ENCODE measurements at places on chromosomes 13 and 19. TPM values are rescaled to one million over a fixed set of nuclear protein-coding genes. Genes with fewer than 3 reads are reported as not detected.

Gene GSX1
- not detected for total RNA-seq

Gene ZNF57
- total RNA-seq = 8.9 TPM

Gene PSG2
- total RNA-seq = not detected

Gene RDH8
- total RNA-seq = not detected

GRCh38 chr13:57437587-57437986 lies 194.0 kb upstream of the PCDH17 start:
- H3K27me3 ChIP-seq = no peaks in the 10 kb centered on the region
- no peaks in the 10 kb centered on the region for H3K36me3 ChIP-seq
- no peak overlapping the region for H3K4me3 ChIP-seq
- H3K27ac ChIP-seq = no peak overlapping the region

- no peaks in the 10 kb centered on the region for H3K27me3 ChIP-seq
- H3K4me3 ChIP-seq = no peak overlapping the region
- DNase-seq = no peak
- H3K36me3 ChIP-seq = peaks cover 82% of the 10 kb centered on the region
- peaks cover 23% of the 10 kb centered on the region for H3K4me1 ChIP-seq
- peak overlapping the region; percentile 49 for H3K27ac ChIP-seq
Measured at GRCh38 chr19:5036698-5037563, 68.0 kb downstream of the KDM4B start.

- H3K4me1 ChIP-seq = peaks cover 23% of the 10 kb centered on the region
- H3K27ac ChIP-seq = no peak overlapping the region
- H3K4me3 ChIP-seq = peak overlapping the region; percentile 56
- H3K27me3 ChIP-seq = peaks cover 19% of the 10 kb centered on the region
Measured at GRCh38 chr19:45815481-45816216, 541 bp upstream of the RSPH6A start.

DNA sequence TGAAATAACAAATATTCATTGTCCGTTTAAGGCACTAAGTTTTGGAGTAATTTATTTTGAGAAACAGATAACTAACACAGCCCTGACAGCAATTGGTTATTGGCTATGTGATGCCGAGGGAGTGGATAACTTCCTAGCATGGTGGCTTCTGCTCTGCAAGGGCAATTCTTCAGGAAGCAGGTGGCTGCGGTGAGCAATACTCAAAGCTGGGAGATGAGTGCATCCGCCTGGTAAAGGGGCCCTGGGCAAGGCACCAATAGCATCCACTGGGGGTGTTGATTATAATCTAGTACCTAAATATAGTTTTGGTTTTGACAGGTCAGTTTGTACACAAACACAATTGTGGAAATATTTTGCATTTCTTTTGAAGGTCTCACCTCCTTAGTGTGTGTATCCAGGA lies 41.0 kb downstream of the CCDC70 start:
- no peaks in the 10 kb centered on the region for H3K4me1 ChIP-seq
- H3K4me3 ChIP-seq = no peak overlapping the region
- no peak overlapping the region for H3K27ac ChIP-seq
- H3K27me3 ChIP-seq = no peaks in the 10 kb centered on the region
- no peaks in the 10 kb centered on the region for H3K36me3 ChIP-seq

- peak within 1 kb of the TSS; percentile 44 for H3K4me3 ChIP-seq
- peaks cover 44% of the 10 kb centered on the region for H3K4me1 ChIP-seq
- DNase-seq = peak; percentile 27
- H3K36me3 ChIP-seq = no peaks in the 10 kb centered on the region
- peak within 1 kb of the TSS; percentile 92 for H3K27ac ChIP-seq
Measured at GRCh38 chr13:43023289-43023963, at the start of gene DNAJC15. DNAJC15 (plus strand) TSS chr13:43023586; CDS start chr13:43023627, 41 bp downstream.

GRCh38 chr19:33430674-33431277 lies 57.3 kb downstream of the CEBPG start:
- no peaks in the 10 kb centered on the region for H3K4me1 ChIP-seq
- no peak overlapping the region for H3K4me3 ChIP-seq
- no peak overlapping the region for H3K27ac ChIP-seq
- no peaks in the 10 kb centered on the region for H3K27me3 ChIP-seq

GRCh38 chr19:57263244-57263741 lies 17.0 kb upstream of the ZNF460 start:
- H3K4me1 ChIP-seq = no peaks in the 10 kb centered on the region
- no peaks in the 10 kb centered on the region for H3K27me3 ChIP-seq
- DNase-seq = no peak
- H3K27ac ChIP-seq = no peak overlapping the region
- no peak overlapping the region for H3K4me3 ChIP-seq

- no peaks in the 10 kb centered on the region for H3K27me3 ChIP-seq
- DNase-seq = no peak
- no peaks in the 10 kb centered on the region for H3K4me1 ChIP-seq
- peaks cover 3% of the 10 kb centered on the region for H3K36me3 ChIP-seq
- no peak overlapping the region for H3K4me3 ChIP-seq
Measured at GRCh38 chr13:33069365-33069764, 53.1 kb downstream of the KL start.

- peak overlapping the region; percentile 92 for H3K4me3 ChIP-seq
- H3K36me3 ChIP-seq = no peaks in the 10 kb centered on the region
- H3K27ac ChIP-seq = peak overlapping the region; percentile 99
Measured at GRCh38 chr13:19864746-19865309, 1.4 kb upstream of the ZMYM5 start.

Measured in esophagus squamous epithelium (tissue), 5 donors.